ENCODE measurements at places on chromosomes 3 and 15. TPM values are rescaled to one million over a fixed set of nuclear protein-coding genes. Genes with fewer than 3 reads are reported as not detected.

ZBTB11 gene
- 23.2 TPM for total RNA-seq

DNA sequence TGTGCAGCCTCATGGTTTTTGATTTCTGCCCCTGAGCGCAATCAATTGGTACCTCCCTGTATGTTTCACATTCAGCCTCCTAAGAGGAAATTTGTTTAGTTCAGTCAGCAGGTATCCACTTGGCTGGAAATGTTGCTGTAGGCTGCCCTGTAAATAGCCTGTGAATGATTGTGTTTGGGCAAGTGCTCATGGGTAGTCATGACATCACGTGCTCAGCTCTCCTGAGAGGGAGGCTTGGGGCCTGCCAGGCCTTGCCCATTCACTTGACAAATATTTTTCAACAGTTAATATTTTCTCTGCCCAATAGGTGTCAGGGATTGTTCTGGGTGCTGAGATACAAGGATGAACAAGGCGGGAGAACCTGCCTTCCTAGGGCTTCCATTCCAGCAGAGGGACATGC is 13.3 kb downstream of the HRH1 start:
- DNase-seq = no peak

GRCh38 chr15:34616613-34617012 is 33.2 kb upstream of the GOLGA8B start:
- DNase-seq = no peak

SLC41A3 gene
- total RNA-seq = 42.8 TPM

- DNase-seq = no peak
These were observed 962 bp downstream of the ATP13A5 start for GRCh38 chr3:193377591-193377990.

GRCh38 chr3:41184394-41184793 is 14.9 kb upstream of the CTNNB1 start:
- no peak for DNase-seq

- DNase-seq = peak; percentile 85
These were observed 1.2 kb downstream of the PHLDB2 start for GRCh38 chr3:111859974-111860859.

- no peak for DNase-seq
These were observed 161.6 kb downstream of the TIGIT start for GRCh38 chr3:114455432-114455831.

All from sciatic nerve (tissue), 2 donors.